ENCODE measurements at places on chromosomes 6 and 20. TPM values are rescaled to one million over a fixed set of nuclear protein-coding genes. Genes with fewer than 3 reads are reported as not detected.

- H3K36me3 ChIP-seq = no peaks in the 10 kb centered on the region
- no peak overlapping the region for H3K4me3 ChIP-seq
- H3K4me1 ChIP-seq = no peaks in the 10 kb centered on the region
- no peaks in the 10 kb centered on the region for H3K27me3 ChIP-seq
- DNase-seq = no peak
These were observed 49.8 kb downstream of the EDN1 start for GRCh38 chr6:12339808-12340487.

- H3K4me1 ChIP-seq = peaks cover 45% of the 10 kb centered on the region
- H3K4me3 ChIP-seq = no peak overlapping the region
- DNase-seq = no peak
- H3K27ac ChIP-seq = peak overlapping the region; percentile 95
These were observed 169.7 kb downstream of the PREX1 start for GRCh38 chr20:48658198-48658476.

GRCh38 chr6:132364306-132365074 is 36.8 kb downstream of the MOXD1 start:
- peaks cover 15% of the 10 kb centered on the region for H3K4me1 ChIP-seq
- no peak for DNase-seq
- H3K36me3 ChIP-seq = no peaks in the 10 kb centered on the region

DNA sequence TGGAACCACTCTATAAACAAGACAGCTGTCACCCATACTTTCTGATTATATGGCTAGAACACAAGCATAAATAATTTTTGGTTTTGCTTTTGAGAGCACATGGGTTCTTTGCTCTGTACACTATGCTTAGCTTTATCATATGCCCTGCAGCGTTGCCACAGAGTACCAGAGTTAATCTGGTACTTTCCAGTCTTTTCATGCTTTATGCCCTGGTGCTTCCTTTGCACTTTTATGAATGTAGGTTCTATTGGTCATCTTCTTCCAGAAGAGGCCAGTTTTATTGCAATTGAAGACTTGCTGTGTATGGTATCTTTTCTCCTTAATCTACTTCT is 20.8 kb downstream of the SHLD1 start:
- H3K27me3 ChIP-seq = no peaks in the 10 kb centered on the region
- peaks cover 6% of the 10 kb centered on the region for H3K36me3 ChIP-seq
- no peak overlapping the region for H3K4me3 ChIP-seq

GRCh38 chr20:63048516-63049190 is 41.9 kb upstream of the BHLHE23 start:
- no peaks in the 10 kb centered on the region for H3K36me3 ChIP-seq
- H3K27ac ChIP-seq = no peak overlapping the region
- H3K4me1 ChIP-seq = no peaks in the 10 kb centered on the region
- no peak for DNase-seq

DNA sequence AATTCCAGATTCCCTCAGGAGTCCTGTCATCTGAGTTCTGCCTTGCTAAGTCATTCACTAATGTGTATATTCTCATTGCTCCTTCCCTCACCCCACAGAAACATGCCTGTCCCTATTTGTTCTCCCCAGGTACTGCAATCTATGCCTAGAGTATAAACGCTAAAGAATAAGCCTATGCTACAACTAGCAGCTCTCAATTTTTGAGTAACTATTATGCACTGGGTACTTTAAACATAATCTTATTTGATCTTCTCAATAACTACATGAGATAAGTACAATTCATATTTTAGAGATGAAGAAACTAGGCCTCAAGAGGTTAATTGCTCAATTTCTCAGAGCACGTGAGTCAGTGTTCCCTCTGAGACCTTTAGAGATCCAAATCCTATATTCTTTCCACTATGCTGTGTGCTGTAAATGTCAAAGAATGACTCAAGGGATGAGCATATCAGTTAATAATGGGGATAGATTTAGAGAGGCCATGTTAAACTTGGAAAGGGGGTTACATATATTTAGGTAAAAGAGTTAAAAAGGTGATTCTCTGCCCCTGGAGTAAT is 423.8 kb upstream of the ADGRB3 start:
- no peak for DNase-seq
- no peaks in the 10 kb centered on the region for H3K4me1 ChIP-seq
- peaks cover 22% of the 10 kb centered on the region for H3K36me3 ChIP-seq
- no peaks in the 10 kb centered on the region for H3K27me3 ChIP-seq

GRCh38 chr6:20539387-20539786 is 5.1 kb downstream of the CDKAL1 start:
- no peak overlapping the region for H3K4me3 ChIP-seq
- no peak for DNase-seq
- H3K27ac ChIP-seq = no peak overlapping the region
- H3K4me1 ChIP-seq = peaks cover 54% of the 10 kb centered on the region
- peaks cover 26% of the 10 kb centered on the region for H3K36me3 ChIP-seq

GRCh38 chr6:35341557-35341956 is 801 bp upstream of the PPARD start:
- H3K27me3 ChIP-seq = no peaks in the 10 kb centered on the region
- peak overlapping the region; percentile 92 for H3K4me3 ChIP-seq
- H3K27ac ChIP-seq = no peak overlapping the region
- peaks cover 35% of the 10 kb centered on the region for H3K4me1 ChIP-seq
- no peaks in the 10 kb centered on the region for H3K36me3 ChIP-seq

DNA sequence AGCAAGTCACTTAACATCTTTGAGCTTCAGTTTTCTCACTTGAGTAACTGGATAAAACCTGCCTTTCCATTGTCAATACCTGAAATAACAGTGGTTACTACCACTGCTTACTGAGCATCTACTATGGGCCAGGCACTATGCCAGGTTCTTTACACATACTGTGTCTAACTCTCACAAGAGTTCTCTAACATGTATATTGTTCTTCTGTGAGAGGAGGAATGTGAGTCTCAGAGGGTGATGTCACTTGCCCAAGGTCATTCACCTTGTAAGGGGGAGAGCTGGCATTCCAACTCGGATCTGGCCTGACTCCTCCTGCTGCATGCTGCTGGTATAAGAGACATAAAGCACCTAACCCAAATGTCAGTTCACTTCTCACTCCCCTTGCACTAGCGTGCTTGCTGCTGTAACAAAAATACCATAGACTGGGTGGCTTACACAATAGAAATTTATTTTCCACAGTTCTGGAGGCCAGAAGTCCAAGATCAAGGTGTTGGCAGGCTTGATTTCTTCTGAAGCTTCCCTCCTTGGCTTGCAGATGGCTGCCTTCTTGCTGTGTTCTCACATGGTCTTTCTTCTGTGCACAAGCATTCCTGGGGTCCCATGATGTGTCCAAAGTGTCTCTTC is 21.9 kb upstream of the SGK2 start:
- no peak overlapping the region for H3K27ac ChIP-seq
- H3K4me3 ChIP-seq = no peak overlapping the region
- no peaks in the 10 kb centered on the region for H3K36me3 ChIP-seq
- DNase-seq = no peak
- no peaks in the 10 kb centered on the region for H3K27me3 ChIP-seq

DNA sequence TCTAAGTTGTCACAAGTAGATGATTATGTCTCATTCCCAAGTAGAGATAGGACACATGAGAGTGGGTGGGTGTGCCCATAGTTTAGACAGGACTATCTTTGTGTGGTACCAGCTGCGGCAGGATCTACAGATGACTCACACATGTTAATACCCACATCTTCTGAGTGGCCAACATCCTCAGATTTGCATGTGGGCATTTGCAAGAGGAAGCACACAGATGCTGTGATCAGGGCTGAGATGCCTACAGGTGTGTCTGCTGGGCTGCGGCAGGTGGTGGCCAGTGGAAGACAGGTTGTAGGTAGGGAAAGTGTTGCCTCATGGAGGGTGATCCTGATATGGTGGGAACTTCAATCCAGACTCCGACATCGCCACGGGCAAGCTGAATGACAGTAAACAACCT is 50.8 kb downstream of the UTRN start:
- H3K4me3 ChIP-seq = peak overlapping the region; percentile 91
- H3K36me3 ChIP-seq = no peaks in the 10 kb centered on the region

DNA sequence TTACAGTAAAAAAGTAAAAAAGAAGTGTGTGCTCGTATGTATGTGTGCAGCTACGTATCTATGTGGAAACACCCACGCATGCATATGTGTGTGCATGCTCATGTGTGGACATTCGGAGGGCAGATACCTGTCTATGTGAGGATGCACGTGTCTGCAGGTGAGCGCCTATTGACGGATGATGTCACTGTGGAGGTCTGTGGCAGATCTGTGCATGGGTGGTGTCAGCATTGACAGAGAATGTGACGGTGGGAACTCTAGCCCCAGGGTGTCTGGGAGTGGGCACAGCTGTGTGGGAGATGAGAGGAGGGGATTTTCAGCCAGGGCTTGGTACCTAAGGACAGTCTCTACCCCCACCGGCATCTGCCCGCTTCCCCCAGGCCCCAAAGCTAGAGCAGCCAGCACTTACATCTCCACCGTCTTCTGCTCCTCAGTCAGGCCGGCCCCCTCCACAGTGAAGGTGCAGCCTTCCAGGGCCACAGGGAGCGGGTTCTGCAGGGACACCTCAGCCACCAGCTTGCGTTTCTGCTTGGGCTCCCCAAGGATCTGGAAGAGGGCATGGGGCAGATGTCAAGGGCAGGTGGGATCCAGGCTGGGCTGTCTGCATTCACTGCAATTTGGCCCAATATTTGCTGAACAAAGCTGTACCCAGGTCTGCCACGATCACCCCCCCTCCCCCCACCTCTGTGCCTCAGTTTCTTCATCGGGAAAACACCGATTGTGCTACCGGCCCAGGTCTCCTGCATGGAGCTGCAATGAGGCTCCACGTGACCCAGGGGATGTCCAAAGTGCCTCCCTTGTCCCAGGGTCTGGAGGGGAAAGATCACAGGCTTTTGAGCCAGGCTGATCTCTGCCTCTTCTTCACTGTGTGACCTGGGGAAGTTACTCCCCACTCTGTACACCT is 34.1 kb downstream of the TGM2 start:
- no peaks in the 10 kb centered on the region for H3K27me3 ChIP-seq
- H3K27ac ChIP-seq = no peak overlapping the region
- H3K4me3 ChIP-seq = no peak overlapping the region

GRCh38 chr6:90233213-90233612 is 63.4 kb downstream of the BACH2 start:
- DNase-seq = no peak
- H3K4me3 ChIP-seq = no peak overlapping the region
- peaks cover 3% of the 10 kb centered on the region for H3K27me3 ChIP-seq
- H3K36me3 ChIP-seq = no peaks in the 10 kb centered on the region

- no peak overlapping the region for H3K27ac ChIP-seq
- H3K36me3 ChIP-seq = no peaks in the 10 kb centered on the region
- DNase-seq = no peak
- peaks cover 36% of the 10 kb centered on the region for H3K27me3 ChIP-seq
- H3K4me3 ChIP-seq = no peak overlapping the region
These were observed 277.1 kb upstream of the QKI start for GRCh38 chr6:163137398-163137881.

- no peaks in the 10 kb centered on the region for H3K36me3 ChIP-seq
- H3K4me3 ChIP-seq = no peak overlapping the region
- H3K27me3 ChIP-seq = peaks cover 22% of the 10 kb centered on the region
- H3K27ac ChIP-seq = no peak overlapping the region
- no peaks in the 10 kb centered on the region for H3K4me1 ChIP-seq
These were observed 35.1 kb upstream of the SRPK1 start for GRCh38 chr6:35955970-35956369.

GRCh38 chr6:161228921-161229591 is 44.8 kb downstream of the AGPAT4 start:
- peaks cover 39% of the 10 kb centered on the region for H3K4me1 ChIP-seq
- peak overlapping the region; percentile 59 for H3K27ac ChIP-seq
- peaks cover 4% of the 10 kb centered on the region for H3K27me3 ChIP-seq
- H3K4me3 ChIP-seq = peak overlapping the region; percentile 78
- DNase-seq = no peak

GRCh38 chr20:50735813-50736212 is 4.4 kb downstream of the PARD6B start:
- no peak for DNase-seq
- no peaks in the 10 kb centered on the region for H3K36me3 ChIP-seq
- H3K27me3 ChIP-seq = no peaks in the 10 kb centered on the region
- no peak overlapping the region for H3K4me3 ChIP-seq
- H3K4me1 ChIP-seq = peaks cover 9% of the 10 kb centered on the region

DNA sequence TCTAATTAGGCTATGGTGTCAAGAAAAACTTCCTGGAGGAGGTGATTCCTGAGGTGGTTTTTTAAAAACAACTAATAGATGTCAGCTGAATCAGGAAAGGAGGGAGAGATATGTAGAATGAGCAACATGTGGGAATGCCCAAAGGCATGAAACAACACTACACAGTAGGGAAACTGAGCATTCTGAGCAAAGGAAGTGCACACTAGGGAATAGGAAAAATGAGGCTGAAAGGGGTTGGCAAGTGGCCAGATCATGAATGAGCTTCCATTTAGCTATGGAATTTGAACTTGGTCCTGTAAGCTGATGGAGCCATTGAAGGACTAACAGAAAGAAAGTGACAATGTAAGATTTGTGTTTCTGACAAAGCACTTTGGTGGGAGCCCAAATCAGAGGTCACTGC is 16.9 kb upstream of the SLC35F1 start:
- no peak for DNase-seq
- H3K27me3 ChIP-seq = peaks cover 21% of the 10 kb centered on the region
- no peaks in the 10 kb centered on the region for H3K4me1 ChIP-seq
- H3K27ac ChIP-seq = no peak overlapping the region

DNA sequence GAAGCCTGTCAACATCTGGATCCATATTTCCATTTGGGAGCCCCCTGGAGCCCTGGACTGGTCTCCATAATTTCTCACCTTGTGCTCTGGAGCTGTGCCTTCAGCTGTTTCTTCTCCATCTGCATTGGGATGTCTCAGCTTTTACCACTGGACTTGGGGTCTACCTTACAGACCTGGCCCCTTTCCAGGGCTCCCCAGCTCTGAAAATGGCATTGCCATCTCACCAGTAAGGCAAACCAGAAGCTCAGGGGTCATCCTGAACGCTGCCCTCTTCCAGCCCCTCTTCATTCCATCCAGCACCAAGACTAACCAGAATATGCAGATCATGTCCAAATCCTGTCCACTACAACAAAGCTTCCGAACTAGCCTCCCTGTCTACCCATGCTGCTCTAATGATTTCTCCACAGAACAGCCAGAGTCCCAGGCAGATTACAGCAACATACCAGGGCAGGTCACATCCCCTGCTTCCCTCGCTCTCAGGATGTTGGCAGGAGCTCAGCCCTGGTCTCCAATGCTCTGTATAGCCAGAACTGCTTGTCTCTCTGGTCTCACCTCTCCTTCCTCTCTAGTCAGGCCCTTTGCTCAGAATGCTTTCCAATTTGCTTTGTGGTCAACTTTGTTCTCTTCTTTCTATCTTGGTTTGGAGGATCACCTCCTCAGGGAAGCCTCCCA is 17.7 kb upstream of the NNAT start:
- H3K4me1 ChIP-seq = no peaks in the 10 kb centered on the region
- no peak overlapping the region for H3K4me3 ChIP-seq
- no peaks in the 10 kb centered on the region for H3K27me3 ChIP-seq
- no peaks in the 10 kb centered on the region for H3K36me3 ChIP-seq
- H3K27ac ChIP-seq = no peak overlapping the region
- DNase-seq = no peak

Gene HLA-G
- 2.8 TPM for total RNA-seq

Gene GLP1R
- total RNA-seq = not detected

Gene MMP24
- total RNA-seq = not detected

Gene DDX43
- total RNA-seq = not detected

Gene VEGFA
- total RNA-seq = 36.8 TPM

Gene NMBR
- not detected for total RNA-seq

Gene CUL9
- 41.5 TPM for total RNA-seq

Gene ADGRF5
- total RNA-seq = not detected

Gene RHAG
- not detected for total RNA-seq

Gene OR2B3
- total RNA-seq = not detected

Gene HDGFL1
- total RNA-seq = not detected

Gene RSPH3
- total RNA-seq = 2.4 TPM

Gene SAMD10
- total RNA-seq = 33.6 TPM

Gene MRAP2
- total RNA-seq = not detected

Gene TMC2
- not detected for total RNA-seq
